HT1080 (cell line): ENCODE measurements at places on chromosomes 2 and 18.

- no peak for DNase-seq
These were observed 145.7 kb upstream of the HDAC4 start for GRCh38 chr2:239546541-239546940.

GRCh38 chr2:231877533-231878456 lies 48.4 kb downstream of the NPPC start:
- no peak for DNase-seq

GRCh38 chr2:215207791-215208367 lies 69.5 kb upstream of the ABCA12 start:
- no peak for DNase-seq

DNA sequence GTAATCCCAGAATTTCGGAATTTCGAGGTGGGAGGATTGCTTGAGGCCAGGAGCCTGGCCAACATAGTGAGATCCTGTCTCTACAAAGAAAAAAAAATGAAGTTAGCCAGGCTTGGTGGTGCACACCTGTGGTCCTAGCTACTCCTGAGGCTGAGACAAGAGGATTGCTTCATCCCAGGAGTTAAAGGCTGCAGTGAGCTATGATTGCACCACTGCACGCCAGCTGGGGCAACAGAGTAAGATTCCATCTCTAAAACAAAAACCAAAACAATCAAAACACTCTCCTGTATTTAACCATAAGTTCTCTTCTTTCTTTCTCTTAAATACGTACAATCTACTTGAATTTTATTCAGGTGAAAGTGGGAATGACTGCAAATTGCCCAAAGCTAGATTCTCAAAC lies 33.8 kb upstream of the NEDD4L start:
- DNase-seq, result no peak

GRCh38 chr2:203002054-203002821 lies 12.4 kb upstream of the NBEAL1 start:
- no peak for DNase-seq

- peak; percentile 35 for DNase-seq
These were observed 144.0 kb downstream of the TMEM163 start for GRCh38 chr2:134574611-134575330.

DNA sequence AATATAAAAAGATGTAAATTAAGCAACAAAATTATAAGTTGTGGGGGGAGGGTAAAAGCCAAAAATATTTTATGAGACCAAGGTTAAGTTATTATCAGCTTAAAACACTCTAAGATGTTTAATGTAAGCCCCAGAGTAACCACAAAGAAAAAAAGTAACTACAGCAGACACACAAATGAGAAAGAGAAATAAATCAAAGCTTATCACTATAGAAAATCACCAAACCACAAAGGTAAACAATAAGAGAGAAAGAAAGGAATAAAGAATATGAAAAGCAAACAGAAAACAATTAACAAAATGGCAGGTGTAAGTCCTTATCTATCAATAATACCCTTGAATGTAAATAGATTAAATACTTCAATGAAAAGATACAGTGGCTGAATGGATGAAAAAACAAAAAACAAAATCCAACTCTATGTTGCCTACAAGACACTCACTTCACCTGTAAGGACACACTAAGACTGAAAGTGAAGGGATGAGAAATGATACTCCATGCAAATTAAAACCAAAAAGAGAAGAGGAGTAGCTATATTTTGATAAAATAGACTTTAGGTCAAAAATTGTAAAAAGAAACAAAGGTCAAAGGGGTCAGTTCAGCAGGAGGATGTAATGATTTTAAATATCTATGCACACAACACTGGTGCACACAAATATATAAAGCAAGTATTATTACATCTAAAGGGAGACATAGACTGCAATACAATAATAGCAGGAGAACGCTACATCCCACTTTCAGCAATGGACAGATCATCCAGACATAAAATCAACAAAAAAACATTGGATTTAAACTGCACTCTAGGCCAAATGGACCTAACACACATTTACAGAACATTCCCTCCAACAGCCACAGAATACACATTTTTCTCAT lies 80.7 kb downstream of the PTPN2 start:
- DNase-seq, result no peak

- no peak for DNase-seq
These were observed 1238.4 kb downstream of the LRP1B start for GRCh38 chr2:140892436-140892835.

DNA sequence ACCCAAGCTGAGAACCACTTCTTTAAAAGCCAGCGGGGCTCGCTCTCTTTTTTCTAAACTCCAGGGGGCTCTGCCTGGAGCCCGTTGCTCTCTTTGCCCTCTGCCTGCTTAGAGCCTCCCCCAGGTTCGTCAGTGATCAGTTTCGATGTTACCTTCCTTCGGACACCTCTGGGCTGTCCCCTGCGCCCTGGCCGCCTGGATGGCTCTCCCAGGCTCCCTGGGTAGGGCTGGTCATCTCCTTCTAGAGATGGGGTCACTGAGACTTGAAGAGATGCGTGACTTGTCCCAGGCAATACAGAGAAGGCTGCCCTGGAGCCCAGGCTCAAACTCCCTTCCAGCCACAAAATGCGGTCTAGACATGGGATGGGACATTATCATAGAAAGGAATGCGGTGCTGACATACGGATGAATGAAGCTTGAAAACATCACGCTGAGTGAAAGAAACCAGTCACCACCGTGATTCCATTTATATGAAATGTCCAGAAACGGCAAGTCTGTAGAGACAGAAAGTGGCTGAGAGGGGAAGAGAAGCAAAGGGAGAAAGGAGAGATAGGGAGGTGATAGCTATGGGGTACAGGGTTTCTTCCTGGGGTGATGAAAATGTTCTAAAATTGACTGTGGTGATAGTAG lies 14.6 kb downstream of the KCNF1 start:
- no peak for DNase-seq

DNA sequence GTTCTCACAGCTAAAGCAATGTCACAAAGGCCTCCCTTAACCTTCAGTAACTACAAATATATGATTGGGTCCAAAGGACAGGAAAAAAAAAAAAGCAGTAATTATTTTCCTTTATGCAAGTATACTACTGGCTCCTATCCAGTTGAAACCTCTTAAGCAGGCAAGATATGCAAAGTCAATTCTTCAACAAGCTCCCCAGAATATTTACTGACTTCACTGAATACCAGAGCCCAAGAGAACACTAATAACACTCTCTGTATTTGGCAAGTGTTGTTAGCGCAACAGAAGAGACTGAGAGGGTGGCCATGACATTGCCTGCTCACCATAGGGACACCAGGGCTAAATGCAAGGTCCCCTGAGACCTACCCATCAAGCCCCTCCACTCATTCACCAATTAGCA lies 74.5 kb downstream of the AP1S3 start:
- no peak for DNase-seq

GRCh38 chr2:239253701-239254436 lies 147.0 kb downstream of the HDAC4 start:
- DNase-seq, result no peak

GRCh38 chr18:72180689-72181088 lies 363.5 kb downstream of the CBLN2 start:
- no peak for DNase-seq

- no peak for DNase-seq
These were observed 56.7 kb downstream of the SF3B1 start for GRCh38 chr2:197378086-197378485.
